Right lung (tissue), 10 donors: ENCODE measurements at places on chromosomes 5 and 9.

- peak; percentile 67 for DNase-seq
Observed at GRCh38 chr5:34655354-34655991, 655 bp upstream of the RAI14 start.

- no peak for DNase-seq
Observed at GRCh38 chr5:169710675-169711074, 73.6 kb downstream of the DOCK2 start.

GRCh38 chr9:36137392-36138004 is 965 bp downstream of the GLIPR2 start:
- DNase-seq: no peak

- no peak for DNase-seq
Observed at GRCh38 chr9:91939978-91940377, 10.1 kb downstream of the ROR2 start.

DNA sequence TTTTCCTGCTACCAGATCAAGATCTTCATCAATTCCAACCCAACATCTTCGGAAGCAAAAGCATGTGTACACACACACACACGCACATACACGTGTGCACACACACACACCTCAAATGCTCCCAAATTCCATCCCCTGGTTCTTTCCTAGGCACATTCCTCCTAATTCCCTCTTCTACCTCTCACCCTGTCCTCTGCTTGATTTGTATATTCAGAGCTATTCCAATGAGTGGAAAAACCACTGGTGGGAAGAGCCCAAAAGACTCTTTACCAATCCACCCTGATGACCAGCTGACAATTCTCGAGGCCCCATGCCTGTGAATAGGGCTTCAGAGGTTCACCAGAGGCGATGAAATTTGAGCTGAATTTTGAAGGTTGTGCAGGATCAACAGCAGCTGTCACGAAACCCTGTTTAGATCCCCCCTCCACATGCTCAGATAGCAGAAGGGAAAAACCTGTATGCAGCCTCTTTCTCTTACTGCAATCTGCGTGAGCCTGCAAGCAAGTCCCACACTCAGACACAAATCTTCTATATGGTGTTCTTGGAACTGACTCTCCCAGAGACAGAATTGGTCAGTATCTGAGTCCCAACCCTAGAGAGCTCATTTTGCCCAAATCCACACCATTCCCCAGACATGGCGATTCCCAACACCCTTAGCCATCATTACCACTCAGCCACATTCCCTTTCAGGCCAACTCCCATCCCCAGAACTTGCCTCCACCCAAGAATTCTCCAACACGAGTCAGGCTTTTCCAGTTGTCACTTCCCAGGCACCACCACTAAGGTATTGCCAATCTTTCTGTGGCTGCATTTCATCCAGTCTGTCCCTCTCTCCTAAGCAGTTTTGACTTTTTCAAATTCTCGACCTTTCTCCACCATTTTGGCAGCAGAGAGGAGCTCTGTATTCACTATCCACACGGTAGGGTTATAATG is 4.3 kb upstream of the TRIO start:
- DNase-seq: no peak

DNA sequence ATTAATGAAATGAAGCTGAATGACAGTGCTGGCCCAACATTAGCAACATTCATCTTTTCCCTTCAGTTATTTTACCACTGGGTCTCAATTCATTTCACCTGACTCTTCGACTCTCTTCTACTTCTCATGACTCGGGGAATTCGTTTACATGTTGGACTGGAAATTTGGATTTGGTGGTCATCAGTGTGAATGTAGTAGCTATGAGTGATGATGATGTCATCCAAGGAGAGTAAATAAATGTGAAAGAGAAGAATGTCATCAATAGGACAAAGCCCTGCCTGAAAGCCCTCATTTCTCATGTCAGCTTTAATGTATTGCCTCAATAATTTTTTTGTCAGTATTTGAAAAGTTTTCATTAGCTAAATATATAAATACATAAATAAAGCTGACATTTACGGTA is 21.9 kb upstream of the CFAP95 start:
- no peak for DNase-seq

GRCh38 chr5:128156521-128156920 is 73.0 kb downstream of the SLC12A2 start:
- DNase-seq: no peak

GRCh38 chr5:133817456-133817855 is 151.0 kb downstream of the C5orf15 start:
- DNase-seq: no peak

- no peak for DNase-seq
Observed at GRCh38 chr5:65050826-65051498, 282.2 kb downstream of the CWC27 start.

- DNase-seq: no peak
Observed at GRCh38 chr5:154319736-154320135, 126.1 kb upstream of the SAP30L start.

GRCh38 chr5:76608833-76609232 is 14.4 kb downstream of the F2RL2 start:
- DNase-seq: no peak

DNA sequence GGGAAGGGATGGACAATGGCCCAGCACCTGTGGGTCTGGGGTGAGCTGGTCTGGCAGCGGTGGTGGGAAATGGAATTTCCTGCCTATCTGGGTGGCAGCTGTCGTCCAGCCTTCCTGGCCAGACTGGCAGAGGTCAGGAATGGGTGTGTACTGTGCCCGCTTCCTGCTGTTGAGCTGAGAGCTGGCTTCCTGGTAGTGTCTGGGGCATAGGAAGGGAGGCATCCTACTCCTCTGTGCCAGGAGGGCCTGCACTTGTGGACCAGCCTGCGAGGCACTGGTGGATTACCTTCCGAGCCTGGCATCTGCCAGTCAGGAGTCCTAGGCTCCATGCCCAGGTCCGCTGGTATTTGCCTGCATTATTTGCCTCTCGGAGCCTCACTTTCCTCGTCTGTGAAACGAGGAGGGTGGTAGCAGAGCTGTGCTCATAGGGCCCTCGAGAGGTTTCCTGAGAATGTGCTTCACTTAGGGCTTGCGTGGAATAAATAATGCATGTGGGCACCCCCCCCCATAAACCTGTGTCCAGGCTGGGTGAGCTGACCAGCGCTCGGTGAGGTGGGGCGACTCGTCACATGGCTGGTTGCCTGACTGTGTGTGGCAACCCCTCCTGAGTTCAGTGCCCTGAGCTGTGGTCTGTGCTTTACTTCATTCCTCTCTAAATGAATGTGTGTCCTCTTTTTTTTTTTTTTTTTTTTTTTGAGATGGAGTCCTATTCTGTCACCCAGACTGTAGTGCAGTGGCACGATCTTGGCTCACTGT is 47.7 kb downstream of the HMCN2 start:
- no peak for DNase-seq

GRCh38 chr9:91053824-91054223 is 252.2 kb downstream of the SYK start:
- no peak for DNase-seq

DNA sequence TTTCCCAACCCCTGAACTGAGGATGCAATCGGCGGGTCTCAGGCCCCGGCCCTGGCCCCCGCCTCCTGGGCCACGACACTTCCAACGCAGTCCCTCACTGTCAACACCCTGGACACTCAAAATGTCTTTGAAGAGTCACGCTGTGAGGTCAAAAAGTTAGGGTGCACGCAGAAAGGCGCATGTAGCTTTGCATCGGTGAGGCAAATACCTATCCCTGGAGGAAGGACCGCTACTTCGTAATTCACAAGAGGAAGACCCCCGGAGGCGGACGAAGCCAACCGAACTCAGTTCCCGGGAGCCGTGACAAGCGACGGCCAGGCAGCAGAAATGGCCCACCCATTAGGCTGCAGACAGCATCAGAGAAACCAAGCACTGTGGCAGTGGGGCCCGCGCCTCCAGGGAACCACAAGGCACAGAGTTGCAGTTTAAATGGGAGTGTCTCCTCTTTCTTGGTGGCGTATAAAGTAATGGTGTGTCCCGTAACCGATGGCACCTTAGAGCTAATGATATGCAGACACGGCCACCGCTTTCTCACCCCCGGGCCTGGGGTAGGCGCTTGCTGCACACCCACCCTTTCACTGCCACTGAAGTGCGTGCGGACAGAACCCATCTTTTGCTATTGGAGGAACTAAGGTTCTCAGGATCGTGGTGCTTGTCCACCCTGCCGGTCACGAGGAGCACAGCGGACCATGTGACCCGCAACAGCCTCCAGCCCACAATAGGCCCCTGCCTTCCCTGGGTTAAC is 9.0 kb downstream of the ADAMTS2 start:
- no peak for DNase-seq

DNA sequence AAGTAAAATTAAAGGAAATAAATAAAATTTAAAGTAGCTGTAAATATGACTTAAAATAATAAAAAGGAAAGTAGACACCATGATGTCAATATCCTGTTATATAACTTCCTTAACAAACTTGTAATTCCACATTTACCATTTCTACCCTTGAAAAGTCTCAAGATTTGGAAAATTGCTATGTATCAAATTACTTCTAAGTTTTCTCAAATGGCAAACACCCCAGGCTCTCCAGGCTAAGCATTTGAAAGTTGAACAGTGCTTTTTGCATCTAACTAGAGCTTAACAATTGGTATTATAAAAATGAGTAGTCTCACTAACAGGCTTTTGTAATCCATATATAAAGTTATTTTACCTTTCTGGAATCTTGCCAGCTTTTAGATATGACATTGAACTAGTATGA is 41.5 kb upstream of the MACIR start:
- DNase-seq: no peak

GRCh38 chr5:64050296-64050695 is 88.1 kb upstream of the HTR1A start:
- no peak for DNase-seq

- DNase-seq: no peak
Observed at GRCh38 chr5:64767959-64768357, 533 bp downstream of the SREK1IP1 start.

DNA sequence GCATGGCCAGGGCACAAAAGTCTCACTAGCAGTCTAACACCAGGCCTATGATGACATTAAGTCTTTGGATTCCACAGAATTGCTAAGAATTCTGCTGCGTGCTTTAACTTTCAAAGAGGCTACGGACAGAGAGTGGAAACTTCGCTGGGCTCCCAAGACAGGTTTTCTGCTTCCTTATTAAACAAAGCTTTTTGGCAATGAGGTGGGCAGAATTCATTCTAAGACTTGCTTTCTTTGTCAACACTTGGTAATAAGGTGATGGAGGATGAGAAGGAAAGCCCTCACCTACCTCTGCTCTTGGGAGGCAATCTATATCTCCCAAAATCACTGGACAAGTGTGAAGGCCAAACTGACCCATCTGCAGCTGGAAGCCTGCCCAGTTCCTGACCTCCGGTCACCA is 231.9 kb downstream of the ATPSCKMT start:
- no peak for DNase-seq

DNA sequence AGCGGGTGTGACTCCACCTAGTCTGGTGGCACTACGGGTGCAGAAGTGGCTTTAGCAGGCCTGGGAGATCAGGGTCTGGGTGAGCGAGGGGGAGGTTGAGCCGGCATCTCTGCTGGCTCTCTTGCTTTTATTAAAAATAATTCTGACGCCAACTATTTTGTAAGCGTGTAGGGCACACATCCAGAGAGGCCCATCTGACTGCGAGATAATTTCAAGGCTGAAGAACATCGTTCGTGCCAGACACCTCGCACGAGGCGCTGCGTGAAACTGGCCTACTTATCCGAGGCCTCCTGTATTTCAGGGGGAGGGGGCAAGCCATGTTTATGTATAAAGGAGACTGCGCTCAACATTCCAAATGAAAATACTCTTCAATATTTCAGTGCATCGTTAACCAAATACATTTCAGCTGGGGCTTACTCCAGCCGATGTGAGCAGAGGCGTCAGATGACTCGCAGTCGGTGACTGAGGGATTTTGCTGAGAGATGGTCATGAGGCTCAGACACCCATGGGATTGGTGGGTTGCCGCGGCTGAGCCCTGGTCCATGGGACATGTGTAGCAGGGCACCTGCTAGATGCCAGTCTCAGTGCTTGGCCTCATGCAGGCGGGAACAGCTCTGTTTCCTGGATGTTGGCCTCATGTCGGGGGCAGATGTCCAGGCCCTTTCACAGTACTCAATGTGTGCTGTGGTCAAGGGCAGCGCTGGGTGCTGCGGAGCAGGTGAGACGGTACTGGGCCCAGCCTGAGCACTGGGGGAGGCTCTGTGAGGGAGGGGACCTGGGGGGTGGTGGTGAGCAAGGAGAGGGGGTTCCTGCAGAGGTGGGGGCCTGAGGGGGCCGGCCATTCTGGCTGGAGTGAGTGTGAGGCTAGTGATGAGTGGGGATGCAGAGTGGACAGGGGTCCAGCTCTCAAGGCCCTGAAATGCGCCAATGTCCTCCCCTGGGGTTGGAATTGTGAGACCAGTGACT is 201.5 kb downstream of the DAB2IP start:
- peak; percentile 86 for DNase-seq

- no peak for DNase-seq
Observed at GRCh38 chr5:150809363-150809762, 30.8 kb downstream of the SMIM3 start.

DNA sequence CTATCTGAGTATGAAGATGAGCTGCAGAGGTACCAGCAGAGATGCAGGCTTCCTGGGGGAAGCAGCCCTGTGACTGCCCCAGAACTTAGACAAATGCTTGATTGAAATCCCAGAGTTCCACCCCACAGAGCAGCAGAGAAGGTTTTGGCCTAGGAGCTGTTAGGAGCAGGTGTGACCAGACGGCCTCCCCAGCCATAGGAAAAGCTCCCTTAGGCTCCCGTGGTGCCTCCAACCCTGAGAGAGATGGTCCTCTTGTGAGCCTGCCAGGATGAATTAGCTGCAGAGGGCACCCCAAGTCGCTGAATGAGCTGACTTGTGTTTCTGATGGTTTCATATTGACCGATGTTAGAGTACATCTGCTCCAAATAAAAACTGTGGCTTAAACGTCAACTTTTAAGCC is 22.1 kb downstream of the NTRK2 start:
- no peak for DNase-seq

- no peak for DNase-seq
Observed at GRCh38 chr5:103624675-103625074, 62.1 kb upstream of the NUDT12 start.

DNA sequence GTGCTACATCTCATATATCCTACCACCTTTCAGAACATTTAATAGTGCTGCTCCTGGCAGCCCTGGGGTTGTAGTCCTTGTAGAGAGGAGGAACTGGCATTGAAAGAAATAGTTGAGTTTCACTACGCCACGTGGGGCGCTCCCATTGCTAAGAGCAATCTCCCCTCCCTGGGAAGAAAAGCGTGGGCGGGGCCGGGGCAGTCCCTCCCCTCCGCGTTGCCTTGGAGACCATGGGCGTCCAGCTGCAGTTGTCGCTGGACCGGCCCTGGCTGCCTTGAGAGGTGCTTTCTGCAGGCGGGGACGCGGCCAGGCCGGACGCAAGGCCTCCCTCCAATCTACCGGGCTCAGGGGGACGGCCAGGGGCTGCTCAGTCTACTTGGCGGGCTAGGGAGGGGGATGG is 368 bp upstream of the CCDC180 start:
- peak; percentile 75 for DNase-seq

GRCh38 chr5:117486261-117486660 is 911.6 kb upstream of the SEMA6A start:
- no peak for DNase-seq

DNA sequence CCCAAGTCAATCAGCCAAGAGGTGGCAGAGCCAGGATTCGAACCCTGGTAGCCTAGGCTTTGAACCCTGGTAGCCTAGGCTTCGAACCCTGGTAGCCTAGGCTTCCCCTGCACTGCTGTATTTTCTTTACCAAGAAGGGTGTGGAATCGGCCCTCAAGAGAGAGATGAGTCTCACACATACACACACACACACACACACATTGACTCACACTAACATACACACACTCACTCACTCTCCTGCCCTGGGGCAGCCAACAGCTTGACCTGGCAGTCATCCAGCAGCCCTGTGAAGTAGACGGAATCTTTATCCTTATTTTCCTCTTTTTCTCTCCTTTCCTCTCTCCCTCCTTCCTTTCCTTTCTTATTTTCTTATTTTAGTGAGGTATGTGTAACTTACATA is 55.4 kb upstream of the RPL26L1 start:
- DNase-seq: no peak
